ENCODE measurements at places on chromosomes 4 and X. TPM values are rescaled to one million over a fixed set of nuclear protein-coding genes. Genes with fewer than 3 reads are reported as not detected.
A peak's percentile ranks its signal among the peaks of the same experiment; 100 is the strongest.

DNA sequence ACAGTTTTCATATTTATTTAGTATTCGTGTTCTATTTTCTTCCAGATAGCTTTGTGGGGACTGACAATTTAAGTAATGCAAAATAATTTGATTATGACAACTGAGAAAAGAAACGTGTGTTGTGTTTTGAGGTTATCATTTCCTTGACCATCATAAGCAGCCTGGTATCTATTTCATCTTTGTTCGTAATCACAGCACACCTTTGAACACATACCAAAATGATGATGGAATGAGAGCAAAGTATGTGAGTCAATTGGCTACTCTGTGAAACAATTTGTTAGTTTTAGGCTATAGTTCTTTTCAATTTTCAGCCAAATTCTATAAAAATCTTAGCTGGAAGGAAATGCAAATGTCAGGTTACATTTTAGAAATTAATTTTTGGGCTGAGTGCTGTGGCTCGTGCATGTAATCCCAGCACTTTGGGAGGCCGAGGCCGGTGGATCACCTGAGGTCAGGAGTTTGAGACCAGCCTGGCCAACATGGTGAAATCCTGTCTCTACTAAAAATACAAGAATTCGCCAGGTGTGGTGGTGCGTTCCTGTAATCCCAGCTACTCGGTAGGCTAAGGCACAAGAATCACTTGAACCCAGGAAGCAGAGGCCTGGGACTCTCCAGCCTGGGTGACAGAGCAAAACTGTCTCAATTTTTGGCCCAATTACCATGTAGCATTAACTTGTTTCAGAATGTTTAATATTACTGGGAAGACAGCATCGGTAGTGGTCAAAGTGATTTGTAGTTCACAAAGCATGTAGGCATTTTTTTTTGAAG, 1.1 kb upstream of the DUSP21 start:
- H3K27me3 ChIP-seq = no peaks in the 10 kb centered on the region
- H3K4me3 ChIP-seq = no peak overlapping the region
- H3K4me1 ChIP-seq = no peaks in the 10 kb centered on the region
- no peak for DNase-seq
- no peak overlapping the region for H3K27ac ChIP-seq
- no peaks in the 10 kb centered on the region for H3K36me3 ChIP-seq

DNA sequence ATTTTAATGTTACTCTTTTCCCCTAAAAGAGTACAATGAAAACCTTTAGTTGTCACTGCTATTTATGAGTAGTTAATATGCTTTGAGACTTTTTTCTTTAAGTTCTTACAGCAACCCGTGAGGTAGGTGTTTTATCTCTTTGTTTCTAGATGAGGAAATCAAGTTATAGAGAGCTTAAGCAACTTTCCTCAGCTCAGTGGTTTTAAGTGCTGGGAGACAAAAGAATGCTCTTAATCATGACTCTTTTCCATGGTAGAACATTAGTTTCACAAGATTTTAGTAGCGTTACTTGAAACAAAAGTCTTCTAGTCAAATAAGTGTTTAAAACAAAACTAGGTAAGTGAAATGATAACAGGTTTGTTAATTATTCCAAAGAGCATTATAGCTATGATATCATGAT, 354.7 kb upstream of the PITX2 start:
- no peaks in the 10 kb centered on the region for H3K27me3 ChIP-seq
- no peak overlapping the region for H3K4me3 ChIP-seq
- H3K27ac ChIP-seq = no peak overlapping the region
- H3K4me1 ChIP-seq = no peaks in the 10 kb centered on the region
- DNase-seq = no peak
- no peaks in the 10 kb centered on the region for H3K36me3 ChIP-seq

DNA sequence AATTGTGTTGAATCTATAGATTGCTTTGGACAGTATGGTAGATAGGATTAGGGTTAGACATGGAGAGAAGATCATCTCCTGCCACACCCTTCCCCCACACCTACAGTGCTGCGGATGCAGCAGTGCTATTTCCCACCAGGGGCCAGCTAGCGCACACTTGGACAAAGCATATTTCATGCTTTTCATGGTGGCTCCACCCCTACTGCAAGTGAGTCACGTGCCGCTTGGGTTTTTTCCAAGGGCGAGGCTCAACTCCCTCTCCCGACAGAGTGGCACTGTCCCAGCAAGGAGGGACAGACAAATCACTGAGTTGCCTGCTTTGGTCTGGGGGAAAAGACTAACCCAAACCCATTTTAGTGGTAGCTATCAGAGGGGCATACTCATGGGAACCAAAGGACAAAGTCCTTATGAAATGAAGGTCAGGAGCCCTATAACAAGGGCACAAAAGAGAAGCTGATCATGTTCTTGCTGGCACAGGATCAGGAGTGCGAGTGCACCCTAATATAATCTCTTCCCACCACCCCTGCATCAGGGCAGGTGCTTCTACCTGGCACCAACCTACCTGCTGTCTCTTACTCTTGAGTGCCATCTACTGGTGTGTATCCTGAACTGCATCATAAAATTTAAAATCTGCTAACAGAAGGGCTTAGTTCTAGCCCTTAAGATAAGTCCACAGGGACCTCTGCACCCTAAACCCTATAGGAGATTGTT, 55.1 kb upstream of the PGAM4 start:
- peak; percentile 8 for DNase-seq
- H3K4me3 ChIP-seq = no peak overlapping the region

DNA sequence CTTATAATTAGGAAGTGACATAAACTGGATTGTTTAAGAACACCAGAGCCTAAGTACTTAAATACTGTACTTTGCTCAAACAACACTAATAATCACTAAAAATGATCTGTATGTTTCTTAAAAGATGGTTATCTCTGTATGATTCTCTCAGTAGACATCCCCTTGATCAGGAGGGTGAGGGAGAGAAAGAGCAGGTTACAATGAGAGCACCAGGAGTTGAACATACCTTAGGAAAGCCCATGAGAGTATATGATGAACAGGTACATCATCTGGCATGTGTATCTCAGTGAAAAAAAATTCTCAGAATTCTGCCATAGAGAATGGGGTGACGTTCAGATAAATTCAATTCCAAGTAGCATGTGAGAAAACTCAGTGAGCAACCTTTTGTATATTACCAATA, 59.9 kb upstream of the IL2 start:
- peaks cover 58% of the 10 kb centered on the region for H3K4me1 ChIP-seq
- DNase-seq = no peak

DNA sequence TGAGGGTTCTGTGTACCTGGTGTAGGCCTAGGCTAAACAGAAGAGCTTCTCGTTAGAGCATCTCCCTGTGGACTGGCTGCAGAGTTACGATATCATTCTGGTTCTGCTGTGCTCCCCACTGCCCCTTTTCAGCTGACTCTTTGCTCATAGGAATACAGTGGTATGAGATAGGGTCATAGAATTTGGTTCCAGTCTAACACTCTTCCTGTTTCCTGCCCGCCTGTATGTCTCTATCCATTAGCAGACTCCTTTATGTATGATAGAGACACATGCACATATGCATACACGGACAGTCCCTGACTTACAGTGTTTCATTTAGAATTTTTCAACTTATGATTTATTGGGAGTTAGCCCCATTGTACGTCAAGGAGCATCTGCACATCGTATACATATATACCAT, 15.3 kb downstream of the RNF4 start:
- H3K4me1 ChIP-seq = peaks cover 88% of the 10 kb centered on the region
- H3K27ac ChIP-seq = peak overlapping the region; percentile 32
- H3K4me3 ChIP-seq = no peak overlapping the region
- H3K27me3 ChIP-seq = no peaks in the 10 kb centered on the region
- H3K36me3 ChIP-seq = peaks cover 12% of the 10 kb centered on the region

The XK gene
- not detected for total RNA-seq

The SCML2 gene
- 5.1 TPM for total RNA-seq

The HTR2C gene
- not detected for total RNA-seq

Data from activated naive CD4-positive, alpha-beta T cell treated with anti-CD3 and anti-CD28 coated beads for 36 hours (primary cell).